ENCODE measurements at places on chromosomes 4 and X. TPM values are rescaled to one million over a fixed set of nuclear protein-coding genes. Genes with fewer than 3 reads are reported as not detected.

GRCh38 chr4:142893012-142893411 is 46.9 kb upstream of the INPP4B start:
- no peak for DNase-seq

DNA sequence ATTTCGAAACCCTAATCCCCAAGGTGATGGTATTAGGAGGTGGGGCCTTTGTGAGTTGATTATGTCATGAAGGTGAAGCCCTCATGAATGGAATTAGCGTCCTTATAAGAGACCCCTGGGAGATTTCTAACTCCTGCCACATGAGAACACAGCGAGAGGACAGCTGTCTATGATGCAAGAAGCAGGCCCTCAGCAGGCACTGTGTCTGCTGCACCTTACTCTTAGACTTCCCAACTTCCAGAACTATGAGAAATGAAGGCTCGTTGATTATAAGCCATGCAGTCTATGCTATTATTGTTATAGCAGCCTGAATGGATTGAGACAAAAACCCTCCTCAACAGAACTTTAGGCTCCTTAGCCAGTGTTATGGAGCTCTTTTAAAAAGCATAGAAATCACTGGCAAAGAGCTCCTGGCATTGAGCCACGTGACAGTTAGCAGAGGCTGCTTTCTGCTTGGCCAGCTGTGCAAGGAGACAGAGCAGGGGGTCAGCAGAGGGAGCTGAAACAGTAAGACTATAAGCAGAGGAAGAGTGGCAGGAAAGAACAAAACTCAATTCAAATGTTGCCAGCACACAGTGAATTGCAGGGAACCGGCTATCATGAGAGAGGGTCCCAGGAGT is 219.2 kb upstream of the FAT1 start:
- no peak for DNase-seq

GRCh38 chrX:88613338-88613737 is 133.7 kb upstream of the CPXCR1 start:
- DNase-seq = peak; percentile 43

DNA sequence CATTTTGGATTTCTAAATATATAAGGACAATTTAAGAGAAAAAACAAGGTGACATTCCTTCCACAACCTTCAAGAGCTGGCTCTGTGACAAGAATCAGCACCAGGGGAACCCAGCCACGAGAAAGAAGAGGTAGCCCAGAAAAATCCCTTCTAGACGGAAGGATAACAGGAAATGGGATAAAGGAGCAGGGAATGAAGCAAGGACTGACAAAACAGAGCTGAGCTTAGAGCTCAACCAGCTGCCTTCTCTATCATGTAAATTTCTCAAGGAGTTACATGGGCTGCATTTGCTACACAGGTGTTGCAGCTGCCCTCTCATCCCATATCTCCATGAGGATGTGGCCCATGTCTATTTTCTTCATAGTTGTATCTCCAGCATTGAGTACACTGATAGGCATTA is 154.2 kb upstream of the PRDX4 start:
- no peak for DNase-seq

GRCh38 chr4:13902146-13902545 is 274.6 kb upstream of the BOD1L1 start:
- no peak for DNase-seq

GRCh38 chr4:78609580-78609979 is 58.0 kb downstream of the ANXA3 start:
- no peak for DNase-seq

DNA sequence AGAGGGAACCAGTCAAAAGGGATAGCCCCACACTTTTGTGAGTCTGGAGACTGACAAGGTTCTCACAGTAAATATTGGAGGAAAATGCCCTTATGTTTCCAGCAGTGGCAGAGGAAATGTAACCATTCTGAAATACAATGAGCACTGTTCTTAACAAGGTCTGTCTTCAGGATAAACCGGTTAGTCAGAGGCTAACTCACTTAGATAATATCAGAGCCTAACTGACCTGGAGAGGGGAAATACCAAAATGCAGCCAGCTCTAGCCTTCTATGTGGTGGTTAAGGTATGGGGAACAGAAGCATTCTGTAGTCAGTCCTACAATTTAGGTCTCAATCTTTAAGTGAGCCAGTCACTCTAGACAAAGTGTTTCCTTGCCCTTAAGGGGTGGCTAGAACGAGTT is 70.8 kb downstream of the TBCK start:
- DNase-seq = peak; percentile 9

- DNase-seq = no peak
These were observed 28.0 kb downstream of the APELA start for GRCh38 chr4:164904941-164905340.

DNA sequence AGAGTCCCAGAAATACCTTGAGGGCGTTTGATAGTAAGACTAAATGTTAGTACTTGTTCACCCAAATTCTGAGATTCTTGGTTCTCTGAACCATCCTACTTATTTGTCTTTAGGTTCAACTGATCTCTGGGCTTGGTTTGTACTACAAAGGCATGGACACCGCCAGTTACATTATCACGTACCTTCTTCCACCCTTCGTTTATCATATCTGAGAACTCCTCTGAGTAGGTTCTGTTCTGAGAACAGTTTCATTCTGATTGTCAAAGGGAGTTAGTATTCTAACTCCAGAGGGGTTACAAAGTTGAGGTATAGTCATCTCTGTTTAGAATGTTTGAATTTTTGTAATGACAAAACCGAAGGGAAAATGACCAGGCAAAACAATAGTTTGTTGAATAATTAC is 19.3 kb downstream of the ZFX start:
- DNase-seq = no peak

DNA sequence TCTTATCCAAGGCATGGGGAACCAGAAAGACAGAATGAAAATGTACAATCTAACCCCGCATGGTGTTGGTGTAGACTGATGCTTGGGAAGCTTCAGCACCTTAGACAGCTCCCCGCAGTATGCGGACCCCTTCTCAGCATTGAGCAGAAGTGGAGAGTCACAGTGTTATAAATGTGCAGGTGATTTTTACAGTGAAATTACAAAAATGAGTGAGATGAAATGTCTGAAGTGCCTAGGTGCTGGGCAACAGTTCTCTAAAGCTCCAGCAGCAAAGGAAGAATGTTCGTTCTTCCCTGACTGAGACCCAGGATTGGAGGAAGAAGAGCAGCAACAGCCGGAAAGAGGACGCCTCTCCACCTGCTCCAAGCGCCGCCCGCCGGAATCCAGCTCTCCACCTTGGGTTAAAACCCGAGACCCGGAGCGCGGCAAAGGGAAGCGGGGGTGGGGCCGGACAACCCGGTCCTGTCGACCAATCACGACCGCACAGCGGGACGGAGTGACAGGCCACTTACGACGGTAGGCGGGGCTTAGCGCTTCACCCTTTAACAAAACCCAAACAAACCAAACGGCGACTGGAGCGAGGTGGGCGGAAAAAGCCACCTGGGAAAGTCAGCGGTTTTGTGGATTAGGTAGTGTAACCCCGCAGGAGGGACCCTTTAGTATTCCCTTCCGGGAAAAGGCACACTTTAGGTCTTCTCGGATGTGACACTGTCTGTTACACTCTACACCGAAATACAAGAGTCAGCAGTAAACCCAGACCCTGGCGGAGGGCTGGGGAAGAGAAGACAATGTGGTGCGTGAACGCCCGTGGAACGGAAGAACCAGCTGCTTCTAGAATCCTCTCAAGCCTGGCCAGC is at the start of gene GLRA3:
Gene GLRA3, minus strand, starts transcription at position 403 of the 857 bp plus-strand sequence. CDS start 436 bp downstream, outside the sequence.
- no peak for DNase-seq

NEK1 gene
- 10.1 TPM for total RNA-seq

UGT2B10 gene
- total RNA-seq = not detected

ARHGAP6 gene
- 0.69 TPM for total RNA-seq

PALLD gene
- 48.2 TPM for total RNA-seq

COL4A5 gene
- 28.1 TPM for total RNA-seq

LDOC1 gene
- total RNA-seq = 46.2 TPM

TLR7 gene
- total RNA-seq = not detected

All from endothelial cell of umbilical vein (primary cell).